ENCODE measurements at places on chromosomes 5 and 9.

DNA sequence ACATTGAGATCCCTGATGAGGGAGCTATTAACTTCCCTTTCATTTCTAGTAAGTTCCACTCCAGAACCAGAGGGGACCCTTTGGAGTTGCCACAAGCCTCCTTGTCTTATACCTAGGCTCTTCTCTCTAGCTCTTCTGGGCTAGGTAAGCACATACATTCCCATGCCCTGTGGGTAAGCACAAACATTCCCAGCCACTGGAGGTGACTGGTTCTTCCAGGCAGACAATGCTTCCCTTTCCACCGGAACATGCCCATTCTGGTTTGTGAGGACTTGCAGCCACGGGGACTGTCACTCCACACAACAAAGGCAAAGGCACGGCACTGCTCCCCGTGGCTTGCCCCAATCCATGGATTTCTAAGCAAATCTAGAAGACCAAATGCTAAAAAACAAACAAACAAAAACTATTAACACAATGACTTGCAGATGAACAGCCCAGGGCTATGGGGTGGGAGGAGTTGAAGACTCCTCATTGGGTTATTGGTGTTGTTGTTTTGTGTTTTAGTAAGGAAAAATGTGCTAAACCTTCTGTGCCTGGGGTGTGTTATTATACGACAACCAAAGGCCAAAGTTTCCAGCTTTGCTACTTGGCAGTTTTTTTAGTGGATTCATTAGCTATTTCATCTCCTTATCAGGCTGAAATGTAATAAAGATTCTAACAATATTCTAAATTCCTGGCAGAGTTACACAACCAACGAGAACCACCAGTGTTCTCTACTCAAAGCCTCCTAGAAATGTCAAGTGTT is 276.2 kb downstream of the SYK start:
- DNase-seq: no peak

- DNase-seq: no peak
These were observed 57.6 kb upstream of the RANBP3L start for GRCh38 chr5:36359267-36359666.

GRCh38 chr5:87770601-87771121 is 357.9 kb upstream of the CCNH start:
- DNase-seq: no peak

- DNase-seq: no peak
These were observed 784 bp downstream of the MAMDC4 start for GRCh38 chr9:136852664-136853595.

DNA sequence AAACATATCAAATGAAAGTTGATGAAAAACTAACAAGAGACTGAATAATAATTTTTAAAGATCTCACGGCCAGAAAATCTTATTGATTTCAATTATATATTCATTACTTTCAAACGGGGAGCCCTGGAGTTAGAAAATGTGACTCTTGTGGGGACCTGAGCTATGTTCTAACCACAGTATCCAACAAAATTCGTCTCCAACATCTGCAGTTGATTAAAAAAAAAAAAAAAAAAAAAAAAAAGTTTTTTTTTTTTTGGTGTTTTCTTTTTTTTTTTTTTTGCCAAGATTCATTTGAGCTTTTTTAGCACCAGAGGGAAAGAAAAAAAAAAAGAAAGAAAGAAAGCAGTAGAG is 144.3 kb upstream of the PIK3R1 start:
- no peak for DNase-seq

- no peak for DNase-seq
These were observed 118.0 kb upstream of the PCA3 start for GRCh38 chr9:76646249-76646648.

DNA sequence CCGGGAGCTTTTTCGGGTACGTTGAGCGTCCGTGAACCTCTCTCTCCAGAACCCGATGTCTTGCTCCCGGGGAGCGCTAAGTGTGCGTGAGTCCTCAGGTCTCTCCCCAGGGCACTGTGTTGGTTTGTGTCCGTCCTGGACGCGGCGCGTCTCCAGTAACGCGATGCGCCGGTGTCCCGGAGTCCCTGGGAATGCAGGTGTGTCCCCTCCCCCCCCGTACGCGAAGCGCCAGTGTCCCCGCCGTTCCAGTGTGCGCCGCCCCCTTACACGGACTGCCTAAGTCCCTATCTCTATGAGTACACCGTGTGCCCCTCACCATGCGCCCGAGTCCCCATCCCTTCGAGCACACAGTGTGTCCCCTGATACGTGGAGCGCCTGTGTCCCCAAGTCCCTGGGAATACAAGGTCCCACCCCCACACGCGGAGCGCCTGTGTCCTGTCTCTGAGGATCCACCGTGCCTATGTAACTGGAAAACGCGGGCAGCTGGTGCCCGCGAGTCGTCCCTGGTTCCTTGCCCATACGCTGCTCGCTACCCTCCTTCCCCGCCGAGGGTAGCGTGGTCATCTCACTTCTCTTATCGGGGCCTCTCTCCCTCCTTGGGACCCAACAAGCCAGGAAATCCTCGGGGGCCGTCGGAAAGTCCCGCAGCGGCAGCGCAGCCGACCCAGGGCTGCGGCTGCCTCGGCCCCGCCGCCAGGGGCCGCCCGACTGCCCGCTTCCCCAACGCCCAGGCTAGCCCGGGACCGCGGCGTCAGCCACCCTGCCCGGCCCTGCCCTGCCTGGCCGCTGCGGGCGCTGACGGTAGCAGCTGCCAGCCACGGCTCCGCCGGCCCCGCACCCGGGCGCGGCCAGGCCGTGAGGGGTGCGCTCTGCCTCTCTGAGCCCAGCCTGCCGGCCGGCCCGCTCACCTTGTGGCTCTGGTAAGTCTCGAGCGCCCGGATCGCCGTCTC is 709 bp downstream of the ELL2 start:
- DNase-seq: peak; percentile 71

DNA sequence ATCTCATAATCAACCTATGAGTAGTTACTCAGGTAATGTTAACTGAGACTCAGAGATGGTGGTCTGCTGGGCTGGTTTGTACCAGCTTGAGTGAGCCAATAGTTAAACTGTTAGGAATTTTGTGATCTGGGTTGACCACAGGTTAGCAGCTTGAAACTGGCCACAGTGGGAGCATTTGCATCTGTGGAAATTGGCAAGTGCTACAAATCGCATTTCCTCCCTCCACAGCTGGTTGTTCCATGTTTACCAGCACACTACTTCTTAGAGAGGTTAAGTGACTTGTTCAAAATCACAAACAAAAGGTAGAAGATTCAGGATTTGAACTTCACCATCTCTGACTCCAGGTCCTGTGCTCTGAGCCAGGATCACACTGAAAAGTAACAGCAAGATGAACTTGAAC is 446.9 kb upstream of the CLINT1 start:
- no peak for DNase-seq

DNA sequence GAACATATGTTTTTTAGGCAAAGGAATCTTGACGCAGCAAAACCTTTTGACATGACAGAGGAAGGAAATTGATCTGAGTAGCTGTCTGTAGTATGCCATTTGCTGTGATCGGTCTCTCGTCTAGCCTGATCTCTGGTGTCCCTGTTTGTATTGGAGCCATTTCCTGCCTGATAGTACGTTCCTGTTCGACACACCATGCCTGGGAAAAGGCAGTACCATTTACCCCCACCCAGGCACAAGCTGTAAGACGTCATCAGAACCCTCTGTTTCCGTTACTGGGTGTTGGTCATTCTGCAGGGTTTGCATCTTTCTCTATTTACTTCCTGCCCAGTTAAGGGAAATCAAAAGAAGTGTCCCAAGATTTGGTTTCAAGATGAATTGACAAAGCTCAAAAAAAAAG is 129.7 kb downstream of the CEMIP2 start:
- DNase-seq: peak; percentile 28

DNA sequence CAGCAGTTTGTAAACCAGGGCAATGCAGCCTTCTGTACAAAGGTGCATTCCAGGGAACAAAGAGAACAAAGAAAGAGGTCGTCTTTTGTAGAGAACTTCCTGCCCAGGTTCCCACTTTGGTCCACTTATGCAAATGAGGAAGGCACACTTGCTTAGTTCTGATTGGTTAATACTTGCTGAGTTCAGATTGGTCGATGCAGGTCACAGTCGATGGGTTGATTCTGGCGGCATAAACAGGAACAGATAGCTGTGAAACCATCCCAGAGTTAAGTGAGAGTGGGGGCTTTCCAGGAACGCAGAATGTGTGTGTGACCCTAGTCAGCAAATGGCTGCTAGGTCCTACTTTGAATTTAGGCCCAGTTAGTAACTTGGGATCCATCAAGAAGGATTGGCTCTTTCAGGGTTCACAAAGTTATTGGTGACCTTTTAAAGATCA is 1.8 kb upstream of the ADAMTS13 start:
- no peak for DNase-seq

DNA sequence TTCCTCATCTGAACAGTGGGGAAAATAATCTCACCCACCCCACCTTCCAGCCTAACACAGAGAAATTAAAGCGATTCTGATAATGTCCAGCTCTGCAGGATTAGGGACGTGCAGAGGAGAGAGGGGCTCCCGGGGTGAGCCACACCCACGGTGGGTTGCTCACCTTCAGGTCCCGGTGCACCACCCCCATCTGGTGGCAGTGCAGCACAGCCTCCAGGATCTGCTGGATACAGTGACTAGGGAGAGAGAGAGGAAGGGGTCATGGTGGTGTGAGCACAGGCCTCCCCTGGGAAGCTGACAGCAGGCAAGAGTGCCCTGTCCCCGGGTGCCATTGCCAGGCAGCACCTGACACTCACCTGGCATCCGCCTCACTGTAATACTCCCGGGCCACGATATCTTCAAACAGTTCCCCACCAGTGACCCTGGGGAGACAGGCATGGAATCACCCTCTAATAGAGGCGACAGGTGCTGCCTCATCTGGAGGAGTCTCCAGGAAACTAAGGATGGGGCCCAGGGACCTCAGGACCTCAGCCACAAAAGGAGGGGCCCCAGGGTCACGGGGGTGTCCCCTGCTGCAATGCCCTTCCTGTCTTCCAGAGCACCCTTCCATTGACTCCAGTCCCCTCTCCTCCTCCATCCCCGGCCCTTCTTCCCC is 33.0 kb downstream of the CAMK2A start:
- DNase-seq: no peak

DNA sequence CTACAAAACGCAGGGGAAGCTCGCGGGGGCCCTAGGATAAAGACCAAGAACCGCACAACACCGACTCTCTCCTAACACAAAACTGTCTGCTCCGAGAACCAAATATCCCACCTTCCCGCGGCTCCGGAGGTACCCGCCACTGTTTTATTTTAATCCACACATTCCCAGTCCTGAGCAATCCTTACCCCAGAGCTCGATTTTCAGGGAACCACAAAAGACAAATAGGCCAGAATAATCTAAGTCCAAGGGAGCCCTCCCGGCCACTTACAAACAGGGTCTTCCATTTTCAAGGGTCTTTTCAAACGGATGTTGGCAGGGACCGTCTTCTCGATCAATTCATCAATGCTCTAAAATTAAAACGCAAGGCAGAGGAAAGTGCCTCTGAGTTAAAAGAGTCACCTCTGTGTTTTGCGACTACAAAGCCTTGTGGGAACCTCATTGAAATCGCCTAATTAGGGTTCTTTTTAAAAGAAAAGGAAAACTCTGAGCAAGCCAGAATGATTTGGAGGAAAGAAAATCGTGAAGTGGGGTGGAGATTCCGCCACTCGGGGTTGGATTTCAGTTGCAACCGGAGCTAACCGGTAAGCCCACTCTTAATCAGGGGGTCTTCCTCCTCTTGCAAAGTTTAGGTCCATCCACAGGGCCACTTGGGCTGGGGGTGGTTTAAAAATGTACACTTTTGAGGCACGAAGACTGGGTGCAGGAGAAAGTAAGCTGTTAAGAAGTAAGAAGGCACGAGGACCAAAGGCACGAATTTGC is 1.0 kb downstream of the GLDC start:
- no peak for DNase-seq

GRCh38 chr5:28397502-28397941 is 1359.1 kb upstream of the CDH9 start:
- DNase-seq: no peak

- DNase-seq: no peak
These were observed 7.0 kb upstream of the IL3 start for GRCh38 chr5:132053483-132053882.

GRCh38 chr5:18216729-18217128 is 582.5 kb downstream of the TAF11L14 start:
- no peak for DNase-seq

- no peak for DNase-seq
These were observed 76.5 kb upstream of the IL7R start for GRCh38 chr5:35780236-35780635.

All from NCI-H460 (cell line).